ENCODE measurements at places on chromosomes 16 and 17.
A peak's percentile ranks its signal among the peaks of the same experiment; 100 is the strongest.

- no peak for DNase-seq
These were observed 26.6 kb downstream of the GOSR2 start for GRCh38 chr17:46949291-46950174.

- no peak for DNase-seq
These were observed 15.2 kb downstream of the MED24 start for GRCh38 chr17:40038882-40039513.

DNA sequence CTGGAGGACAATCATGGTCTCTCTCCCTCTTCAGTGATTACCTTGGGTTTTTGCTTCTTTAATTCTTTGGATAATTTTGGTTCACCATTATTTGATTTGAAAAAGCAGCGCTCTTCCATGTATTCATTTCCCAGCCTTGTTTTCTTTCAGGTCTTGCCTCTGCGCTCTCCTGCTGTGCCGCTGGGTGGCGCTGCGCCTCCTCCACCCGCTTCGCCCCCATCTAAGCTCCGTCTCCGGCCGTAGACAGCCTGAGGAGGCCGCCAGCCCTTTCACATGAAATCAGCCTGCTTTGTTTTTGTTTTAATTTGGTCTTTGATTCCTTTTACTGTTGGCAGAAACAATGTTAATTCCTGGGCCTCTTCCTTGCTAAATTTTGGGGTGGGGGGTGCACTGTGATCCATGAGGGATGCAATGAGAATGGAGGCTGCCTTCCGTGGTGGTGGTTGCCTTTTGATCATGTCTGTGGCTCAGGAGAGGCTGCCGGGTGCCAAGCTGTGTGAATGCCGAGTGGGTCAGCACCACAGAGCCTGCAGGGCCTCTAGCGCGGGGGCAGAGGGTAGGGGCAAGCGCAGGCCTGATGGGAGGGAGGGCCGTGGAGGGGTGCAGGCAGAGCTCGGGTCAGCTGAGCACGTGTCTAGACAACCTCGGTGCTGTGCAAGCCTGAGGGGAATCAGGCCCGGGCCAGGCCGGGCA, 64.1 kb downstream of the PLD6 start:
- DNase-seq = peak; percentile 36

- DNase-seq = no peak
These were observed 393 bp downstream of the SERPINF2 start for GRCh38 chr17:1743088-1743439.

DNA sequence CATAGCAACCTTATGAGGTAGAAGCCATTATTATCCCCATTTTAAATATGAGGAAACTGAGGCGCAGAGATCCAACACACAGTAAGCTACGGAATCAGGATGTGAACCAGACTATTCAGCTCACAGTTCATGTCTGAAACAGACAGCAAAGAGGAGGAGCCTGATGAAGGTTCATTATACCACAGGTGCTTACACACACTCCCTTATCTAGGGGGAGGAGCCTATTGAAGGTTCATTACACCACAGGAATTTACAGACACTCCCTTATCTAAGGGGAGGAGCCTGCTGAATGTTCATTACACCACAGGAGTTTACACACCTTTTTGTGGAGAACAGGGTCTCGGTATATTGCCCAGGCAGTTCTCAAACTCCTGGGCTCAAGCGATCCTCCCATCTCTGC, 21.9 kb downstream of the C16orf95 start:
- no peak for DNase-seq

GRCh38 chr16:57918444-57918843, 52.5 kb downstream of the CNGB1 start:
- no peak for DNase-seq

- no peak for DNase-seq
These were observed 5.6 kb upstream of the DCAF7 start for GRCh38 chr17:63544467-63545301.

DNA sequence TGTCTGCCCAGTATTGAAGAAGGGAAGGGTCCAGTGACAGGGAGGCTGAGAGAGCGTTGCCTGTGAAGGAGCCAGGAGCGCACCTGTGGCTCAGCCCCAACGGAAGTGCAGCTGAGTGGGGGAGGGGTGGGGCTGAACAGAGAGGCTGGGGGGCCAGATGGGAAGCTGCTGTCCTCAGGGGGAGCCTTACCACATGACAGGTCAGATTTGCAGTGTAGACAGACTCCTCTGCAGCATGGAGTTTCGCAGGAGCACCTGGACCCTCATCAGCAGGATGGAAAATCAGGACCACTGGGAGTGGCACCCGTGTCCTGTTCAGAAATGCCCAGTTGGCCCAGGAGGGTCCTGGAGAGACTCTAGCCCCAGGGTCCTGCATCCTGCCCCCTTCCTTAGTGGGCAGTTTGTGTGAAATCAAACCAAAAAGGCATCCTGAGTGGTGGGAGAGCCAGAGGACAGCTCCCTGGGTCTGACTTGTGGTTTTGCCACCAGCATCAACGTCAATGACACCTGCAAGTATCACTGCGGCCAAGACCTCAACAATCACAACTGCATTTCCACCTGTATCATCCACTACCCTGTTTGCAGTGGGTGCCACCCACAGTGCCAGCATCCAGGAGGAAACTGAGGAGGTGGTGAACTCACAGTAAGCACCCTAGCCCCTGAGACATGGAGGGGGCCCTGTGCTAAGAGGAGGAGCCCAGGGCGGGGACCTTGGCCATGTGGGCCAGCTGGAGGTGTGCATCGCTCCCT, 7.8 kb downstream of the CD300A start:
- no peak for DNase-seq

DNA sequence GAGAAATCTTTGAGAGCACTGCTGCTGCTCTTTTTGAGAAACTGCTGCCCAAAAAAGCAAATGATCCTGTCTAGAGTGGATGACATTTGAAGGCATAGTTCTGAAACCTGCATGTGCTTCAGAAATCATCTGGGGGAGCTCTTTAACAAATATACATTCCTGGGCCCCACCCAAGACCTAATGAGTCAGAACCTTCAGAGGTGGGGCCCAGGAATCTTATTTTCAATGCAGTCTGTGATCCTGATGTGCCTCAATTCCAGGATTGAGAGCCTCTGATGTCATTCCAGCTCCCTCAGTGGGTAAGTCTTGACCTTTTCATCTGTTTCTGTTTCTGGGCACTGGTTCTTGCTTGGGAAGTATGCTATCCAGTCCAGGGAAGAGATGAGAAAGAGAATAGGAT, 42.3 kb downstream of the HNF1B start:
- no peak for DNase-seq

GRCh38 chr16:81940781-81941560, 70.3 kb downstream of the SDR42E1 start:
- no peak for DNase-seq

GRCh38 chr16:81142864-81143263, 46.7 kb upstream of the GCSH start:
- DNase-seq = no peak

GRCh38 chr16:89290472-89290871, 73.0 kb downstream of the ZNF778 start:
- no peak for DNase-seq

DNA sequence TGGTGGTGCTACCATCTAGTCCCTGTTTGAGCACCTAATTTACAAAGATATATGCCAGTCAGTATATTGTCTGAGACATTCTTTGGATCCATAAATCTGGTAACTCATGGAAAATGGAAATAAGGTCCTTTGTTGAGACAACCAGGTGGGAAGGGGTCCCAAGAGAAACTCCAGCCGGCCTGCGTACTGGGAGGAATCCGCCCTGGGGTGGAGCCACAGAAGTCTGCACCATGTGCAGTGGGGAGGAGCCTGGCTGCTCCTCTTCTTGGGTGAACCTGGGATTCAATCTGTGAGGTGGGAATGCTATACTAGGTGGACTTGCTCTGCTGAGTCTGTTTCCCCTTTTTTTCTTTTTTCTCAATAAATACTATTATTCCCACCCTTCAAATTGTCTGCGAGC, 339.2 kb upstream of the TNRC6C start:
- DNase-seq = no peak

DNA sequence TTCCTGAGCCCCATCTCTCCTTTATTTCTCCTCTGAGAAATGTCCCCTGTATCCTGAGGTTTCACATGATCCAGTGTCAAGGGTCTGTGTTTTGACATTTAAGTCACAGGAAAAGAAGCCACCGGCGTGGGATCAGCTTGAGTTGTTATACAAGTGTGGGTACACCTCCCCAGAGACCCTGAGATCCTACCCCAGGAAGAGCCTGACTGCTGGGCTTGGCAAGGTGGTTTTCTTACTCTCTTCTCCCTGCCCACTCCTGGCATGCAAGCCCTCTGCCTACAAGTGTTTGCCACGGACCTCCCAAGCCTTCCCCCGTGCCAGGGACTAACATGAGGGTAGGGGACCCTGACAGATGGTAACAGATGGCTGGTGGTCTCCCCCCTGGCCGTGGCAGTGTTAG, 2.8 kb upstream of the ARHGAP27 start:
- no peak for DNase-seq

GRCh38 chr17:40068917-40069750, 6.4 kb downstream of the THRA start:
- peak; percentile 41 for DNase-seq

DNA sequence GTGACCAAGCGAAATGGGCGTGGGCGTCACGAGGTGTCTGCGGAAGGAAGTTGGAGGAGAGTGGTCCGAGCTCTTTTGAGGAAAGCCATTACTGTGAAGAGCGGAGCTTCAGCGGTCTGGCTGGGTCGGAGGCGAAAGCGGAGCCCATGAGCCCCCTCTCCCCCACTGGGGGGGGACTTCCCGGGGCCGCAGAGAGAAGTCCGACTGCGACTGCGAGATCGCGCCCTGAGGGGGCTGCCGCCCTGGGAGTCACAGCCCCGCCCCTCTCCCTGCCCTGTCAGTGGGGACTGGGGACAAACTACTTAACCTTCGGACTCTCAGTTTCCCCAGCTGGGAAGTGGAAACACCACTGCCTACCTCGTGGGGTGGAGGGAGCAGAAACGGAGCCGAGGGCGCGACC, 20.0 kb upstream of the ARL4D start:
- DNase-seq = no peak

- no peak for DNase-seq
These were observed 66.7 kb downstream of the FTO start for GRCh38 chr16:53770641-53771040.

DNA sequence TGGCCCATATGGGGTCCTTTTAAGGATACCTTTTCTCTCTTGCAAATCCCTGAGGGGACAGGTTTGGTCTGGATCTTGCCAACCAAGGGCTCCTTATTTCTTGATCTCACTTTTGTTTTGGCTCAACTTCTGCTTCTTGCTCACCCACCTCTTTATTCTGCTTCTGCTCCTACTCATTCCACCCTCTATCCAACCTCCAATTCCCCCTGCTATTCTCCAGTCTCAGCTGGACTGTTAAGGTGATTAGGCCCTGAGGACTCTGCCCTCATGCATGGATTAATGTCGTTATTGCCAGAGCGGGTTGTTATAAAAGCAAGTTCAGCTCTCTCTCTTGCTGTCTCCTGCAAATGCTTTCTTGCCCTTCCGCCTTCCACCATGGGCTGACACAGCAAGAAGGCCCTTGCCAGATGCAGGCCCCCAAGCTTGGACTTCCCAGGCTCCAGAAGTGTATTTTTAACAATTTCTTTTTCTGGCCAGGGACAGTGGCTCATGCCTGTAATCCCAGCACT, 29.8 kb downstream of the LAT start:
- no peak for DNase-seq

GRCh38 chr17:81271226-81271625, 23.9 kb downstream of the SLC38A10 start:
- DNase-seq = no peak

DNA sequence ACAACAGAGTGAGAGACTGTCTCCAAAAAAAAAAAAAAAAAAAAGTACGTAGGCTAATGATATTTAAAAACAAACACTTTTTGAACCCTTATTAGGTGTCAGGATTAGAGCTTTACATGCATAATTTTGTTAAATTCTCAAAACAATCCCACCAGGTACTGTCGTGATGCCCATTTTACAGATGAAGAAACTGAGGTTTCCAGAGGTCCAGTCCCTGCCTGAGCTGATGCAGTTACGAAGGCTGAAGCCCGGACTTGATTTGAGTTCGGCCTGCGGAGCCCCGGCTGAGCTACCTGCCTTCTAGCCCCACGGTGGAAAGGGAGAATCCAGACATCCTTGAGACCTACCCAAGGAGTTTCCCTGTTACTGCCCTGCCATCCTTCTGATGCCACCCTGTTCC, 137.5 kb upstream of the EEF2KMT start:
- no peak for DNase-seq

DNA sequence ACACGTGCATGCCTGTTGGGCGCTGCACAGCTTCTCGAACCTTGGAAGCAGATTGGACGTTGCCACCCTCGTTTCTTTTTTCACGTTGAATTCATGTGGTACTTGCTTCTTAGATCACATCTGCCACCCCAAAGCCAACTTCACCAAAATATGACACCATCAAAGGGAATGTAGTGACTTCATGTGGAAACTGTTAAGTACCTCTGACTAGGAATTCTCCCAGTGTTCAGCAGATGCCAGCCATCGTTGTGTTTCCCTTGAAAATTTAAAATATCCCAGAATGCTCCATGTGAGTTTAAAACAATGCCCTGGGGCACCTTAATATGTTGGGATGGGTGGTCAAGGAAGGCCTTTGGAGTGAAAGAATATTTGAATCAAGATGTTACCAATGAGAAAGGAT, 22.6 kb upstream of the FAM20A start:
- no peak for DNase-seq

DNA sequence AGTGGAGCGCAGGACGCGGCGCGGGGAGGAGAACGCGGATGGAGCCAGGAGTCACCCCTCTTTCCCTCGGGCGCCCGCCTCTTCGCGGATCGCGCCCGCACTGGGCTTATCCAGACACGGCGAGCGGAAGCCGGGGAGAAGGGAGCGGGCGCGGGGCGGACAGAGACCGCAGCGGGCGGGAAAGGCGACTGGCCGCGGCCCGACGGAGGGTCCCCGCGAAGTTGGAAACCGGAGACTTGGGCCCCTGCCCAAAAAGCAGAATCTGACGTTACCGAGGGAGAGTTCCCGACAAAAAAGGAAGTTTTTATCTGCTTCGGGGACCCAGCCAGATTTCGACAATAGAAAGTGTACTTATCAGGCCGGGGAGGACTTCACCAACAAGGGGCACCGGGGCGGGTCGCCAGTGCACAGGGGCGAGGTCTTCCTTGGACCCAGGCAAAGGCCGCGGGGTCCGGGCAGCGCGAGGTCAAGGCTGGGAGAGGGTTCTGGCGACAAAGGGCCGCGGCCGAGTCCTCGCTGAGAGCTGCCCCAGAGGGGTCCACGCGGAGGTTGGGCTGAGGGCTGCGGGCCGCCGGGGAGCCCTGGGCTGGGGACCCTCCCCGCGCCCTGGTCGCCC, 519 bp downstream of the ST6GALNAC2 start:
- no peak for DNase-seq

GRCh38 chr17:3812771-3813170, 11.8 kb upstream of the ITGAE start:
- no peak for DNase-seq

DNA sequence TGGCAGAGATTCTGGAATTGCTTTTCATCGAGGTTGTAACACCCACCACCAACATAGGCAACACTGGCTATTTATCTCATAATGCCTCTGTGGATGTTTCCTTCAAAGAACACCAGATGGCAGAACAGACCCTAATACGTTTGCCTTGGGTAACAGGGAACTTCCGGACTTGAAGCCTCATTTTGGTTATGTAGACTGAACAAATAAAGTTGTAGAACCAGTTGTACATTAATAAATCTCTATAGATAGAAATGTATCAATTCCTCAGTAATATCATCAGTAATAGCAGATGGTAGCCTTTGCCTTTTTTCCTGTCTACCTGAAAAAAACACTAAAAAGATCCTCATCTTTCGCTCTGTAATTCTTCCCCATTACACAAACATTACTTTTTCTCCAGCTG, 25.9 kb upstream of the APOH start:
- no peak for DNase-seq

All from stimulated activated CD4-positive, alpha-beta T cell treated with anti-CD3 and anti-CD28 coated beads, Interleukin-15, amount 100 ng/mL, for 1 hour (primary cell).